Panc1 (cell line): ENCODE measurements at places on chromosomes 5 and 9. TPM values are rescaled to one million over a fixed set of nuclear protein-coding genes. Genes with fewer than 3 reads are reported as not detected.

GRCh38 chr9:9563817-9564216 is 1049.0 kb downstream of the PTPRD start:
- no peak for DNase-seq

DNA sequence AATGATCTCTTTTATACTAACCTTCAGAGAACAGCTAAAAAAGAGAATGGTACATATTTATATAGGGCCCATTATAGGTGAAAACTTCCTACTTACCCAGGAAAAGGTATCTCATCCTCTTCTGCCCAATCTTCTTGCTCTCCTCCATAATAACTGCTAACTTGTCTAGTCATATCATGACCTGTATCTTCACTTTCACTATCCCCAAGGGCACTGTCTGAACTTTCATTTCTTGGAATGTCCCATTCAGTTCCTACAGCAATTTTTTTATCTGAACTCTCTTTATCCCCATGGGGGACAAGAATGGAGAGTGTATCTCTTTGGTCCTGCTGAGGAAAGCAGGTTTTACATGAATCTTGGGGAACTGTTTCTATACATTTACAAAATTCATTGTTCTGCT is 36.4 kb upstream of the RAPGEF6 start:
- DNase-seq, result no peak

DNA sequence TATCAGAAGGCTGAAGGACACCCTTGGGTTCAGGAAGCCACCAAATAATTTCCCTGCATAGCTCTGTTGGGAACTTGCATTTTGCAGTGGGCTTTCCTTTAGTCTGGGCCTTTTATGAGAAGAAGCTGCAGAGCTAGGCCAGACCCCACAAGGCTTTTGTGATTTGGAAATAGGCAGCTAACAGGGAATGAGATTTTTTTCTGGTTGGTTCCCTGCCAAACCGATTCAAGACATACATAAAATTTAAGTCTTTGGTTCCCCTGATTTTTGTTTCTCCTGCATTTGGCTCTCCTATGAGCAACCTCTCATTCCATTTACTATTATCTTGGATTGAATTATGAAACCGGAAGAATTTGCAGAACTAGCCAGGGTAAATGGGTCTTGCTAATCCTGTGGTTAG is 81.5 kb upstream of the PTCH1 start:
- DNase-seq, result no peak

- DNase-seq, result no peak
These were observed 118.9 kb upstream of the NFIB start for GRCh38 chr9:14432666-14433350.

SIT1 gene
- not detected for total RNA-seq
